ENCODE measurements at places on chromosomes 3 and 15. TPM values are rescaled to one million over a fixed set of nuclear protein-coding genes. Genes with fewer than 3 reads are reported as not detected.

P2RY14 gene
- total RNA-seq: not detected

DNA sequence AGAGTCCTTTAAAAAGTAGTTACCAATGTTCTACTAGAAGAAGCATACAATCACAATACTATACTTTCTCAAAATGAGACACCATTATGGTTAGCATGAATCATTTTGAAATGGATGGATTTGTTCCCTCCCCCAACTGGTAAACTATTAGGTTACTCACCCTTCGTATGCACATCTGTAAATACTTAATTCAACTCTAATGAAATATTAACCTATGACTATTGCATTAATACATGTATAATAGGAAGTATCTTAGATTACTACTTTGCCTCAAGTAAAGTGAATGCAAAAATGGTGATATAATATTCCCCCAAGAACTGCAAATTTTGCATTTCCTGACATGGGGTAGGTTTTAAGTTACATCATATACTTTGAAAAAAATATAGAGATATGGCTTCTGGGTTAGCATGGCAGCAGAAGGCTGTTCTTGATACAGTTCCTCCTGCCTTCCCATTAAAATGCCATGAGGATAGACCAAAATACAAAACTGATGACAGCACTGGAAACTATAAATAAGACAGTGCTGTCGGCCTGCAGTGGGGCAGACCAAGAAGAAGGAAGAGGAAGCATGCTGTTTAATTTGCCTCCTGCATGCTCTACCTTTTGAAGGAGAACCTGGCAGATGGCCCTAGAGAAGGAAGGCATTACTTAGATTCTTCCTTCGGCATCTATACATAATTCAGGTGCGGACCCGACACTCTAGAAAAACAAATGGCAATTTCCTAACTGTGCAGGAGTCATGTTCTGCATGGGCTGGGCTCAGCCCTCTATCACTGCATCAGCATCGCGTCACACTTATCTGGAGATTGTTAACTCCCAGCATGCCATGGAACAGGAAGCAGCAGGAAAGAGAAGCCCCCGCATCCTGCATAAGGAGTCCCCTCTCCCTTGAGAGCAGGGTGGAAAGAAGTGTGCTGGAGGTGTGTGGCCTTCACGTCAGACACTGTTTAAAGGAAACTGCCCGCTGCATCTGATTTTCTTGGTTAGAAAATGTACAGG is 41.8 kb upstream of the NEO1 start:
- no peak for DNase-seq

GRCh38 chr3:78857494-78858111 is 910.2 kb downstream of the ROBO1 start:
- DNase-seq: no peak

ADAMTS17 gene
- total RNA-seq: not detected

- DNase-seq: no peak
Observed at GRCh38 chr15:24696201-24696600, 20.6 kb downstream of the NPAP1 start.

GABRA5 gene
- total RNA-seq: not detected

GRCh38 chr15:47484059-47484458 is 233.2 kb upstream of the SEMA6D start:
- DNase-seq: peak; percentile 35

- no peak for DNase-seq
Observed at GRCh38 chr3:163587342-163587741, 1491.0 kb downstream of the SI start.

DNA sequence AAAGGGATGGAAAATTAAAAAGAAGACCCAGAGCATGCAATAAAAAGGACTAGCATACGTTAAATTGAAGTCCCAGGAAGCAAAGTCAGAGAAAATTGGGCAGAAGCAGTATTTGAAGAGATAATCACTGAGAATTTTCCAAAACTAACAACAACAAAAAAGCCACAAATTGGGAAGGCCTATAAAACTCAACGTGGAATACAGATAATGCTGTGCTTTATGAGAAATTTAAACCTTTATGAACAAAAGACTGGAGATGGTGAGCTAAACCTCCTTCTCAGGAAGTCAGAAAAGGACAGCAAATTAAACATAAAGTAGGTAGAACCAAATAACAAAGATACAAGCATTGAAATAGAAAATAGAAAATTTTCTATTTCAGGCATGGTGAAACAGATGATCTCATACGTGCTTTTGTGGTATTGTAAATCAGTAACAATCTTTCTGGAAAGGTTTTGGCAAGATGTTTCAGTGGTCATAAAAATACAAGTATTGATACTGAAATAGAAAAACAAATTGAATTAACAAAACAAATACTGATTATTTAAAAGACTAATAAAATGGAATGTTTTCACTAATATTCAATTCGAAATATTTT is 55.6 kb downstream of the LYSMD4 start:
- no peak for DNase-seq

DNA sequence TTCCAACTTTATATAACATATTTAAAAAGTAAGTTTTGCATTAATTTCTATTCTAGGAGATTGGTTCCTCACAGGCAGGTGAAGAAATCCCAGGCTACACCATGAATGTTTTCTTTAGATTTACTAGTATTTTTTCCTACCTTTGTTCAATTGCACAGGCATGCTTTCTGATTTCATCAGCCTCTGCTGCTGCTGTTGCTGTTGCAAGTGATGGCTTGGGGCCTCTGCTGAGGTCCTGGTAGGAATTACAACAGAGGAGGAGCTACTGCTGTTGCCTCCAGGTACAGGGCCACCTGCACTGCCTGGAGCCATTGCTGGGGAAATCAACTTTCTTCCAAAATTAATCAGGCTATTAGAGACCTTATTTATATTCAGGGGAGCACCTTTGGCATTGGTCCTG is 353.3 kb downstream of the PLCL2 start:
- DNase-seq: no peak

GRCh38 chr3:85801955-85802354 is 843.2 kb downstream of the CADM2 start:
- DNase-seq: peak; percentile 4

GPR62 gene
- 0.15 TPM for total RNA-seq

CCDC33 gene
- total RNA-seq: not detected

CLRN1 gene
- total RNA-seq: not detected

DNA sequence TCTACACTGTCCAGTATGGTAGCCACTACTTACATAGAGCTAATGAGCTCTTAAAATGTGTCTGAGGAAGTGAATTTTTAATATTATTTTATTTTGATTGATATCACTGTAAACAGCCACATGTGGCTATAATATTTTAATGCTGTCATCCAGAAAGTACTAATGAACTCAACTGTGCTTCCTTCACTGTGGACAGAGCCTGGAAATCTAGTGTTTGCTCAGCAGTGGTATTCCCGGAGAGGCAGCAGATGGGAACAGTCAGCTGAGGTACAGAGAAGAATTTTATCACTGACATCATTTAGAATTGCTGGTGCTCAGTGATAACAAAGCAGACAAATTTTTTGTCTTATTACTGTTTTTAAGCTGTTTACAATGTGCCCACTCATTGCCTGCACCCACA is 68.7 kb upstream of the ACP3 start:
- DNase-seq: no peak

CSPG4 gene
- not detected for total RNA-seq

Measured in endothelial cell of umbilical vein (primary cell).